ENCODE measurements at places on chromosomes 2 and 18.

DNA sequence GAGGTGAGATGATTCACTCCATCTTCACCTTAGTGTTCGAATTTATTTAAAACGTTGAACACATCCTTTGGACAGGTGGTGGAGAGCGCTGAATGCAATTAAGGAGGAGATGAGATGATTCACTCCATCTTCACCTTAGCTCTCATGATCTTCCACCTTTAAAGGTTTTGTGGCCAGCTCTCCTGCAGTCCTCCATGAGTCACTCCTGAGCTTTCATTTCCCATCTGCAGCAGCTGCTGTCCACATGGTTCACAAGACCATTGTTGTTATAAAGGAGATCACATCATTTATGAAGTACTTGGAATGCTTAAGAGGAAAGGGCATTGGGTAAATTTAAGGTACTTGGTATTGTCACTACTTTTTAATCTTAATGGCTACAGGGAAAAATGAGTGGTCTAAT is 298.5 kb downstream of the PAX3 start:
- no peak for DNase-seq

DNA sequence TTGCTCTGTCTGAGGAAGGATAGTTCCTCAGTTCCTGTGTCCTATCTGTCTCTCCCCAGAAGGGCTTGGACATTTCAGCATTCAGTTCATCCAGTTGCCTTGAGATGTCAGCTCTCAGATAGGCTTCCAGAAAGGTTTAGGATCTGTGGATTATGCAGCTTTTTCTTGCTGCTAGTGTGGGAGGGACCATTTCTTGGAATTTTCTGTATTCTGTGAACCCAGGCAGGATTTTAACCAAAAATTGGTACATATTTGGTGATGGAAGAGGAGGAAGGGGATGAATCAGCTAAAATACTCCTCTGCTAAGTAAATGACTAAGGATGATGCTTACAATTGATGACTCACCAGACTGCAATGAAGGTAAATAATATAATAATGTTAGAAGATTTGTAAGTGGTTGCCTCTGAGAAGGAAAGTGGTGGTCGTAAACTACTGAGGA is 58.6 kb upstream of the DOCK10 start:
- DNase-seq, result no peak

- DNase-seq, result no peak
These were observed 177.0 kb downstream of the CTIF start for GRCh38 chr18:48715711-48716361.

DNA sequence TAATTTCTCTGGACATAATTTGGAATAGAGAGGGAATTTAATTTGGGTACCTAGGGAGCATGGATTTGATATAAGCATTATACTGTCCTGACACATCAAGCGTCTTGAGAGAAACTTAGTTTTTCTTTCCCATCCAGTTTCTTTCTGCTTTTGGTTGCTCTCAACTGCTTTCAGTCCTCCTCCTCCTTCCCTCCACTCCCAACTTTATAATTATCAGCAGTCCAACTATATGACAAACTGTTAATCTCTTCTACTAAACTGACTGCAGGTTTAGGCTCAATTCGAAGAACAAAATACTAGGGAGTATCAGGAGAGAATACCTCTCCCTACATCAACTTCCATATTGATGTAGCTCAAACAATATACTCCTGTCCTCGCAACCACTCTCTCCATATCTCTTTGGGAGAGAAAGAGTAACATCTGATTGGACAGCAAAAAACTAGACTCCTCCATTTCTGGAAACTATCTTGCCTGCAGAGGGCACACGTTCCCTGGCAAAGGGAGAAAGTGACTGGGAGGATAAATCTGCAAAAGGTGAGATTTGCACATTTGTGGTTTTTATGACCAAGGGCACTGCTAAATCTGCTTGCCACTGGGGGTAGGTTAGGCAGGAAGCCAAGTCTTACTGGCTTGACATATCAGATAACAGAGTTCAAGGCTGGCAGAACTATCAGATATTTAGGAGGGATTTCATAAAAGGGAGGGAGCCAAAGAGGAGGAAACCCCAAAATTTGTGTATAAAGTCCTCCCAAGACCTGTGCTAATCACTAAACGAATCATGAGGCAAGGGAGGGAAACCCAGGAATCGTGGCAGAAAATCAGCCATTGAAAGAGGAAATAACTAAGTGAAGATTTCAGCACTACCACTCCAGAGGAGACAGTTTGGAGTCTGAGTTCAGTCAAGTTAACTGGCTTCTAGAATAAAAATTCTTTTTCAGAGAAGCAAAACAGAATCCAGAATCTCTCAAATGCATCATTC is 40.0 kb downstream of the ICA1L start:
- peak; percentile 8 for DNase-seq

DNA sequence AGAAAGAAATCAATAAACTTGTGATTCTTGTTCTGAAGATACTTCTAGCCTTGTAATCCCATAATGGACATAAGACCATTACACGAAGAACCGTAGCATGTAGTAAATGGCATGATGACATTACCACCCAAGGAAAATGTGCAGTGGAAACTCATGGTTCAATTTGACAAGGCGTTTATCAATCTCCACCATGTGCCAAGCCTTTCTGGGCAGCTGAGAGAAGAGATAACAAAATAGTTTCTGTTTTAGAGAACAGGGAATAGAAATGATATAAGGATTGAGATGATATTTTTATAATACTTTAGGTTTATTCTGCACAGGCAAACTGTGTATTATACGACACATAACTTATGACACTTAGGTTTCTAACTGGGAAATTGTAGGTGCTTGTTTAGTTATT is 19.2 kb downstream of the ABI2 start:
- DNase-seq, result no peak

DNA sequence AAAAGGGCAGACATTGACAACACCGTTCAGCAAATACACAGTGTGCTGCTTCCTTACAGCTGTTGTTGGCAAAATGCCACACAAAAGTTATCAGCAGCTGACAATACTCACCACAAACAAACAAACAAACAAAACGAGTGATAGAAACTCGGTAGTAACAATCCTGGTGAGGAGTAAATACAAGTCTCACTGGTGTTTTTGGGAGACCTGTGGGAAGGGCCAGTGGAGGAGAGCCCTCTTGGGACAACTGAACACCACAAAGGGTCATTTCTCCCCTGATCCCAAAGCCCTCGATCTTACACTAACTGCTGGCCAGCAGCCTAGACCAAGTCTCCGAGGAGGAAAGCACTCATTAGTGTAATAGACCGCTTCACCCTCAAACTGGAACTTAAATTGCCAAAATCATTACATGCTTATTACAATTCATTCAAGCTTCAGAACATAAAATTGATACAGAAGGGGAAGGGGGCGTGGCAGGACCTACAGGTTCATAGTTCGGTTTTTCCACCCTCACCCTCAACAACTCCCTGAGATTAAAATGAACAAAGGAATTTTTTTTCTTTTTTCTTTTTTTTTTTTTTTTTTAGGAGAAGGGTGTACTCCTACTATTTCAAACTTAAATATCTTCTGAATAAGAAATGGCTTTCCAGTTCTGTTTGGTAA is 5.0 kb downstream of the AP1S3 start:
- DNase-seq, result no peak

GRCh38 chr2:207156451-207157161 is 9.1 kb downstream of the KLF7 start:
- no peak for DNase-seq

DNA sequence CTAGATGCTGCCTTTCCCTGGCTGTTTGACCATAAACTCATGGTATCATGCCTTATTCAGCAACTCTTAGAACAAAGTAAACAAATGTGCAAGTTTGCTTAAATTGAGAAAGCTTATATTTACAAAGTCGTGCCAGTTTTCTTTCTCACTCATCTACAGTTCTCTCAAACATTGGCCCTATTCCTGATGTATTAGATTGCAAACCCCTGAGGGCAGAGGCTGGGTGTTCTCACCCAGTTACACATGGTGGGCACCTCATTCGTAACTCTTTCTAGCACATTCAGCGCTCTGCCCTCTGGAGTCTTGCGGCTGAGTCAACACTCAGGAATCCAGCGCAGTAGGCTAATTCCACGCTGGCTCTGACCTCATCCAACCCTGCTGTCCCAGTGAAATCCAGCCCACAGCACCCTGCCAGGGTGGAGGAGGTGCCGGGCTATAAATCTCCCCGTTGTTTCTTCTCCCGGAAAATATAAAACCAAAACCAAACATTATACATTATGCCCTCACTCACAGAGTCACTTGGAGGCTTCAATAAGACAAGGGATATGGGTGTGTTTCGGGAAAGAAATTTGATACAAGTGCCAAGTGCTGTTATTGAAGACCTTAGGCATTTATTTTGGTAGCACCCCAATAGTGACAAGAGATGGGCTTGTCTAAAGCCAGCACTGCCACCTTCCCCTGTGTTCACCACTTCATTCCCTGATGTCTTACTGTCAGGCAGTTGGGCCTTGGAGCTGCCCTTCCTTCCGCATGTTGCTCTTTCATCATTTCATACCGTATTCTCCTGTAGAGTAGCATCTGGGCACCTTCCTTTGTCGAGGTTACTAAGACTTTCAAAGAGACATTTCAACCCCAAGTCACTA is 287.4 kb downstream of the PRKCE start:
- no peak for DNase-seq

GRCh38 chr18:8732442-8733360 is 27.3 kb downstream of the MTCL1 start:
- no peak for DNase-seq

GRCh38 chr2:14340703-14341102 is 291.8 kb upstream of the LRATD1 start:
- DNase-seq, result no peak

- DNase-seq, result no peak
These were observed 61.9 kb upstream of the CABYR start for GRCh38 chr18:24076950-24077349.

GRCh38 chr18:33239298-33239697 is 201.2 kb downstream of the CCDC178 start:
- DNase-seq, result no peak

DNA sequence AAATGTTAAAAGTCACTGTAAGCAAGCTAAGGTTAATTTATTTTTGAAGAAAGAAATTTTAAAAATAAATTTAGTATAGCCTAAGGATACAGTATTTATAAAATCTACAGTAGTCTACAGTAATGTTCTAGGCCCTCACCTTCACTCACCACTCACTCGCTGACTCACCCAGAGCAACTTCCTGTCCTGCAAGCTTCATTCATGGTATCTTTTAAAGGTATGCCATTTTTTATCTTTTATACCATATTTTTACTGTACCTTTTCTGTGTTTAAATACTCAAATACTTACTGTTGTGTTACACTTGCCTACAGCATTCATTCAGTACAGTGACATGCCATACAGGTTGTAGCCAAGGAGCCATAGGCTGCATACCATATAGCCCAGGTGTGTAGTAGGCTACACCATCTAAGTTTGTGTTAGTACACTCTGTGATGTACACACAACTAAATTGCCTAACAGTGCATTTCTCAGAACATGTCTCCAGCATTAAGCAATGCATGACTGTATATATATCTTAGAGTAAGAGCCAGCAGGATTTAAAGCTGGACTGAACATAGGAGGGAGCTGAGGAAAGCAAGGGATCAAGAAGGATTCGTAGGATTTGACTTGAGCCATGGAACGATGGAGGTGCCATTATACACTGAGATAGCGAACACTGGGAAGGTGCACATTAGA is 83.1 kb upstream of the KLF7 start:
- no peak for DNase-seq

DNA sequence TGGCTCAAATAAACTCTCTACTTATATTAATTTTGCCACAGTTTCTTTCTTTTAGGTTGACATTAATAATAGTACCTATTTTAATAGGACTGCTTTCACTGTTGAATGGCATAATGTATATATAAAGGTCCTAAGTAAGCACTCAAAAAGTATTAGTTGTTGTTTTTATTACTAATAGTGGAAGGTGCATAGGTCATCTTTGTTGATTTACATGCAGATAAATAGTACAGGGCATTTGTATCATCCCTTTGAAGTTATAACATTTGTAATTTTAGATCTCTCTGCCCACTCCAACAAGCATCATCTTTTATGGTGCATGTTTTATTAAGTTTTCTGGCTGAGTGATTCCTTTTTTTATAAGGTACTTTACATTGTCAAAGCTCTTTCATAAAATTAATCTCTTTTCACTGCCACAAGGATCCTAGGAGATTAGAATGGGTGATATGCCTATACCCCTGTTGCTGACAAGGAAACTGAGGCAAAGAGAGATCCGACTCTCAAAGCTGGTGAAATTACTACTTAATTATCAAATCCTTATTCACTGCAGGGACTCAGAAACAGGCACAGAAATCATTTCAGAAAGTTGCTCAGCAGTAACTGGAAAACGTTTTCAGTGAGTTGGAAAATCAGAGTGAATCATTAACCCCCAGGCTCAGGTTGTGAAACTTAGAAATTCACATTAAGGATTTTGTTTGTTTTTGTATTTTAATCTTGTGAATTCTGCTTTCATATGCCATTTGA is 299.6 kb downstream of the AGPS start:
- no peak for DNase-seq

DNA sequence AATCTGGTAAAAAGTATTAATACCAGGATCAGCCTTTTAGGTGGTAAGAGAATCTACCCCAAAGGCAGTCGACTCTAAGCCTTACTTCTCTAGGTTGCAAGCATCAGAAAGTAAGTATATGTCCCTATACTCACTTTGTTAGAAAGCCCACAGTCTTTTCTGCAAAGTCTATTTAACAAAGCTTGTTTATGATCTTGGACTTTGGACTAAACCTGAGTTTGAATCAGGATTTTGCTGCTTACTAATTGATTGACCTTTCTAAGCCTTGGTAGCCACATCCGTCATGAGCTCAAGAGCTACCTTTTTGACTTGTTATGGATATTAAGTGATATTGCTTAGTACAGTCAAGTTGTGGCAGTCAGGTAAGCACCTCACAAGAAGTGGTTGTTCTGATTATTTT is 18.4 kb downstream of the FMNL2 start:
- no peak for DNase-seq

- no peak for DNase-seq
These were observed 36.1 kb downstream of the RNF152 start for GRCh38 chr18:61856678-61857077.

DNA sequence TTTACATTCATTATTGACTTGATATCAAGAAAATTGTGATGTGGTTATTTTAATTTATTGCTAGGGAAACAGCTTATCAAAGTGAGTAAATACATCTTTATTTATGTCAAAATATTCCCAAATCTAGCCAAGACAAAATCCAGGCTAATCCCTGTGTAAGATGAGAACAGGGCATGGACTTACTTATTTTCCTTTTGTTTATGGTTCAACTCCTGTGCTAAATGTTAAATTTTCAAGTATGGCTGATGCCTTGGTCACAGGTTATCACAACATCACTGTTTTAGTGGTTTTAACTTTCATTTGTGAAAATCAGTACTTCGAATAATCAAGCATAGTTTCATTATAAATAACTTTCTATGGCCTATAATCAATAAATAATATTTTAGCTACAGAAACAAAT is 657.0 kb upstream of the SYT4 start:
- DNase-seq, result no peak

DNA sequence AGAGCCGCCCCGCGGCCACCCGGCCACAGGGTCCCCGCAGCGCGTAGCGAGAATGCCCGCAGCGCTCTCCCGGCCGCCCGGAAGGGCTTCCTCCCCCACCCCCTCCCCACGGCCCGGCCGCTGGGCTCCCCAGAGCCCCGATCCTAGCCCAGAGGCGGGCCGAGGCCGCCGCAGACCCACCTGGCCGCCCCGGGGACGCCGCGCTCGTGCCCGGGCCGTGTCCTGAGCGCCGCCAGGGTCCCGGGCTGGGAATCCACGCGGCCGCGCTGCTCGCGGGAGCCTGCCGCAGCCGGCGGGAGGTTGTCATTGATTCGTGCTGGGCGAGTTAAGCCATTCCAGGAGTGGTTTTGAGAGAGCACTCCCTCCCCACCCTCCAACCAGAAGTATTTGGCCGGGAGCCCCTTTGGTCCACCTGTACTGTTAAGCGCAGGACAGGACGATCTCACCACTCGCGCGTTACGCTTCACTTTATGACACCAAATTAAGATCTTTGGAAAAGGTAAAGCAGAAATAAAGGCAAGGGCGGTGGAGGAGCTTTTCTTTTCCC is 206.4 kb upstream of the SMAD2 start:
- no peak for DNase-seq

All from stimulated activated CD8-positive, alpha-beta memory T cell treated with anti-CD3 and anti-CD28 coated beads, Interleukin-2, amount 100 ng/mL, for 1 hour (primary cell).